B cell (primary cell): ENCODE measurements at places on chromosomes 13 and 19.
A peak's percentile ranks its signal among the peaks of the same experiment; 100 is the strongest.

DNA sequence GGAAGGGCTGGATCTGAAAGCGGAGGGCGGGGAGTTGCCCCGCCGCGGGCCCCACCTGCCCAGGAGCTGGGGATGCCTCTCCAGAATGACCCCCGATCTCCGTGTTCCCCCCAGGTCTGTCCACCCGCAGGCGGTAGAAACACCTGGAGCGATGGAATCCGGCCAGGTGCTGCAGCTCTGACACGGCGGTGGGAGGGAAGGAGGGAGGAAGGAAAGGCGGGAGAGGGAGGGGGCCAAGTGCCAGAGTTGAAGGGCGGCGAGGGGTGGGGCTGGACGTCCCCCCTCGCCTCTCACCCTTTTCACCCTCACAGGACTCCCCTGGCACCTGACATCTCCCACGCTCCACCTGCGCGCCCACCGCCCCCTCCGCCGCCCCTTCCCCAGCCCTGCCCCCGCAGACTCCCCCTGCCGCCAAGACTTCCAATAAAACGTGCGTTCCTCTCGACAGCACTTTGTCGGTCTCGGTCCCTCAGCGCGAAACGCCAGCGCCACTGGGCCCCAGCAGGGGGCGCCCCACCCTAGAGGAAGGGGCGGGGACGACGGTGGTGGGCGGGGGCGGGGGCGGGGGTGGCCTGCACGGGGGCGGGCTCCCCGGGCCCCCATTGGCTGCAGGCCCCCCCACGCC, 337 bp upstream of the FXYD7 start:
- peak; percentile 75 for DNase-seq
- H3K4me1 ChIP-seq, result peaks cover 39% of the 10 kb centered on the region
- H3K27ac ChIP-seq, result no peak overlapping the region
- H3K27me3 ChIP-seq, result no peaks in the 10 kb centered on the region
- H3K4me3 ChIP-seq, result no peak overlapping the region

- H3K27ac ChIP-seq, result no peak overlapping the region
- no peaks in the 10 kb centered on the region for H3K27me3 ChIP-seq
- H3K36me3 ChIP-seq, result no peaks in the 10 kb centered on the region
- H3K4me3 ChIP-seq, result no peak overlapping the region
Observed at GRCh38 chr13:70090036-70090723, 17.4 kb upstream of the ATXN8OS start.

- peak; percentile 35 for DNase-seq
- peak overlapping the region; percentile 69 for H3K27ac ChIP-seq
- no peaks in the 10 kb centered on the region for H3K36me3 ChIP-seq
- H3K27me3 ChIP-seq, result no peaks in the 10 kb centered on the region
Observed at GRCh38 chr13:75326173-75327134, 155.5 kb downstream of the TBC1D4 start.

GRCh38 chr13:50116430-50116973, 101.3 kb downstream of the KCNRG start:
- H3K27ac ChIP-seq, result peak overlapping the region; percentile 51
- DNase-seq, result no peak
- H3K4me1 ChIP-seq, result peaks cover 16% of the 10 kb centered on the region
- no peaks in the 10 kb centered on the region for H3K27me3 ChIP-seq
- H3K4me3 ChIP-seq, result no peak overlapping the region
- H3K36me3 ChIP-seq, result peaks cover 6% of the 10 kb centered on the region

GRCh38 chr19:5154799-5155426, 185.7 kb downstream of the PTPRS start:
- no peak for DNase-seq
- H3K36me3 ChIP-seq, result peaks cover 37% of the 10 kb centered on the region
- H3K27ac ChIP-seq, result no peak overlapping the region
- H3K4me3 ChIP-seq, result no peak overlapping the region

DNA sequence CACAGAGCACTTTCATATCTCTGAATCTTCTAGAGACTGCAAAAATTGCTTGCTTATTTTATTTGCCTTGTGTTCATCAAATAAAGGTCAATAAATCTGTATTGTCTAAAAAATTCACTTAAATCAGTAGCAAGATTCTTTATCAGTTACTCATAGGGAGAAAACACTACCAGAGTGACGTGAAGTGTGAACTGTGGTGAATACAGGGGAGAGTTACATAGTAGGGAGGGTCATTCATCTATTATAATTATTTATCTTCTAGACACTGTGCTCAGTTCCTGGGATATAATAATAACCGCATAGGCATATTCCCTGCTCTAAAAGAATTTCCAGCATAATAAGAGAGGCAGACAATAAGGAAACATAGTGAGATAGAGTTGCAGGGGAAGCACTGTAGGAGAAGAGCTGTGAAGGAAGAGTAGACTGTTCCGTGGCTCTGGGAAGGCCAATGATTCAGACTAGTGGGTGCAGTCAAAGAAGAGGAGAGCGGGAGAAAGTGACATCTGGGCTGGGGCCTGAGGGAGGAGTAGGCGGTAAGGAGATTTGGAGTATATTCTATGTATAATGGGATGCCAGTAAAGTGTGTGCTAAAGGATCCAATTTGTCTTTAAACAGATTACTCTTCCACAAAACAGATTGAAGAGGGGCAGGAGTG, 84.0 kb upstream of the TDRD3 start:
- no peaks in the 10 kb centered on the region for H3K27me3 ChIP-seq
- DNase-seq, result no peak
- no peaks in the 10 kb centered on the region for H3K36me3 ChIP-seq

DNA sequence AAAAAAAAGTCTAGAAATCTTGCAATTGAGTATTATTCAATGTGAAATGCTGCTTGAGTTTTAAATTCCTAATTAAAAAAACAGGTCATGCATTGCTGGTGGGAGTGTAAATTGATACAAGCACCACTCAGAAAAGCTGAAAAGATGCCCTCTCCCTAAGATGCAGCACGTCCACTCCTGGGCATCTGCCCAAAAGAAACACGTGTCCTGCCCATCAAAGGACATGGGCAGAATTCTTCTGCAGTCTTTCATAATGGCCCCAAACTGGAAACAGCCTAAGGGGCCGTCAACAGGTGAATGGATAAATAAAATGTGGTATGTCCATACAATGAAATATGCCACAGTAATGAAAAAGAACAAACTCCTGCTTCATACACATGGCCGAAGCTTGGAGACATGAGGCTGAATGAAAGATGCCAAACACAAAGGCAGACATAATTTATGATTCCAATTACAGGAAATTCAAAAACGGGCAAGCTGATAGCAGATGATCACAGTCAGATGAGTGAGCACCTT, 7.8 kb downstream of the POU2F2 start:
- peak overlapping the region; percentile 96 for H3K27ac ChIP-seq
- no peak for DNase-seq
- peak overlapping the region; percentile 5 for H3K4me3 ChIP-seq

DNA sequence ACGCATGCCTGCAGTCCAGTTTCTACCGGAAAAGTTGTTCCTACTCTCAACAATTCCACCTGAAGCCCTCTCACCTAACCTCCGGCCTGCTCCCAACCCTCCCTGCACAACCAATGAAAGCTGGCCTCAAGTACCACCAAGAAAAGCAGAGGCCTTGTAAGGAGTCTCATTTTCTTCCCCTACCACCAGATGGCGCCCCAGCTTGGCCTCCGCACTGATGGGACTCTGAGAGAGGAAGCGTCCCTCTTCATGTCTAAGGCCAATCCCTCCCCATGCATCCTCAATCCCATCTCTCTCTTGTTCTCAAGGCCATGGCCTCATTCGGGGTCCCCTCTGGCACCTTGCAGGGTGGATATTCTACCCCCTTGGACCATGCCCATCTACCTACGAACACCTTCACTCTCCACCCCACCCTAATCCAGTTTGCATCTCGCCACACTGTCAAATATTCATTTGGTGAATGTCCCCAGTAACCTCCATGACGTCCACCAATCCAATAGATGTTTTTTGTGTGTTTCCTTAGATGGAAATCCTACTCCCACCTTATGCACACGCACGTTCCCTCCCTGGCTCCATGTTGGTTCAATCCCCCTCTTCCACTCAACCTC, 412.8 kb downstream of the ZNF536 start:
- DNase-seq, result peak; percentile 29
- H3K27me3 ChIP-seq, result no peaks in the 10 kb centered on the region
- no peak overlapping the region for H3K27ac ChIP-seq
- H3K36me3 ChIP-seq, result no peaks in the 10 kb centered on the region
- H3K4me3 ChIP-seq, result no peak overlapping the region

DNA sequence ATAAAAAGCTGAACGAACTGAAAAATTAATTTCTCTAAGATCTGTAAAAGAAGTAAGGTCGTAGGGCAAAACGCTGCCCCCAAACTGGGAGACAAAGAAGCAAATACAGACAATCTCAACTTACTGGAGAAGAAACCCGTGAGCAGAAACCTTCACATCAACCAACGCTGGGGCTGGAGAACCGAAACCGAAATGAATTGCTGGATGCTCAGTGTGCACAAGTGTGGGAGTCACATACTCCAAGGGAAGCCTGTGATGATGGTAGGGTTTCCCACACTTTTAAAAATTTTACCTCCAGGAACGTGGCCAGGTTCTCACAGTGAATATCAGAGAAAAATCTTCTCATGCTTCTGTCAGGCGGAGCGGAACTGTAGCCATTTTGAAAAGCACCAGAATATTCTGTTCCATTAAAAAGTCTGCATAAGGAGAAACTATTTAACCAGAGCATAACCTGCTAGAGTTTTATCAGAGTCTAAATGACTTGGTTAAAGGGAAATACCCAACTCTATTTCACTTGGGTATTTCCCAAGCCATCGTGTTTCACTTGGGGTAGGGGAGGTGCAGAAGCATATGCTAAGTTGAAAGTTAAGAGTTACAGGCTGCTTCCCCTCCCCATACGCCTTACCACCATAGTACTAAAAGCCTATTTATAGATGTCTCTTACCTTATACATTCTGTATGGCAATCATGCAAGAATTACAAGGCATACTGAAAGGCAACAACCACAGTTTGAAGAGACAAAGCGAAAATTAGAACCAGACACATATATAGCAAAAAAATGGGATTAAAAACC, 110.5 kb upstream of the SLITRK1 start:
- H3K27me3 ChIP-seq, result no peaks in the 10 kb centered on the region
- H3K27ac ChIP-seq, result no peak overlapping the region
- H3K4me3 ChIP-seq, result no peak overlapping the region

DNA sequence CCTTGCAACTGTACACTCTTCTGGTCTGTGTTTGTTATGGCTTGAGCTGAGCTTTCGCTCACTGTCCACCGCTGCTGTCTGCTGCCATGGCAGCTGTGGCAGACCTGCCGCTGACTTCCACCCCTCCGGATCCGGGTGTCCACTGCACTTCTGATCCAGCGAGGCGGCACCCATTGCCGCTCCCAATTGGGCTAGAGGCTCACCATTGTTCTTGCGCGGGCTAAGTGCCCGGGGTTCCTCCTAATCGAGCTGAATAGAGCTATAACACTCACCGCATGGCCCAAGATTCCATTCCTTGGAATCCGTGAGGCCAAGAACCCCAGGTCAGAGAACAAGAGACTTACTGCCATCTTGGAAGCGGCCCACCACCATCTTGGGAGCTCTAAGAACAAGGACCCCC, 2.2 kb upstream of the PSMC4 start:
- peaks cover 26% of the 10 kb centered on the region for H3K4me1 ChIP-seq
- no peak for DNase-seq
- H3K27me3 ChIP-seq, result no peaks in the 10 kb centered on the region
- peaks cover 16% of the 10 kb centered on the region for H3K36me3 ChIP-seq

- no peak overlapping the region for H3K4me3 ChIP-seq
- peak; percentile 46 for DNase-seq
- H3K27me3 ChIP-seq, result no peaks in the 10 kb centered on the region
- peaks cover 3% of the 10 kb centered on the region for H3K4me1 ChIP-seq
Observed at GRCh38 chr13:48731957-48732569, 78.3 kb downstream of the CYSLTR2 start.

GRCh38 chr13:93876236-93876635, 603.2 kb downstream of the DCT start:
- DNase-seq, result no peak
- no peaks in the 10 kb centered on the region for H3K4me1 ChIP-seq
- no peaks in the 10 kb centered on the region for H3K36me3 ChIP-seq
- no peaks in the 10 kb centered on the region for H3K27me3 ChIP-seq
- H3K27ac ChIP-seq, result no peak overlapping the region
- no peak overlapping the region for H3K4me3 ChIP-seq

- no peak for DNase-seq
- H3K36me3 ChIP-seq, result no peaks in the 10 kb centered on the region
- peaks cover 25% of the 10 kb centered on the region for H3K4me1 ChIP-seq
- peak overlapping the region; percentile 74 for H3K27ac ChIP-seq
Observed at GRCh38 chr13:19632915-19633478, 462 bp upstream of the MPHOSPH8 start.

GRCh38 chr13:94311893-94312292, 167.6 kb downstream of the DCT start:
- DNase-seq, result no peak
- no peaks in the 10 kb centered on the region for H3K4me1 ChIP-seq
- H3K27me3 ChIP-seq, result no peaks in the 10 kb centered on the region
- H3K27ac ChIP-seq, result no peak overlapping the region

GRCh38 chr13:76473552-76474134, 412.6 kb downstream of the KCTD12 start:
- H3K27ac ChIP-seq, result no peak overlapping the region
- H3K27me3 ChIP-seq, result no peaks in the 10 kb centered on the region
- peak; percentile 68 for DNase-seq
- H3K36me3 ChIP-seq, result no peaks in the 10 kb centered on the region

DNA sequence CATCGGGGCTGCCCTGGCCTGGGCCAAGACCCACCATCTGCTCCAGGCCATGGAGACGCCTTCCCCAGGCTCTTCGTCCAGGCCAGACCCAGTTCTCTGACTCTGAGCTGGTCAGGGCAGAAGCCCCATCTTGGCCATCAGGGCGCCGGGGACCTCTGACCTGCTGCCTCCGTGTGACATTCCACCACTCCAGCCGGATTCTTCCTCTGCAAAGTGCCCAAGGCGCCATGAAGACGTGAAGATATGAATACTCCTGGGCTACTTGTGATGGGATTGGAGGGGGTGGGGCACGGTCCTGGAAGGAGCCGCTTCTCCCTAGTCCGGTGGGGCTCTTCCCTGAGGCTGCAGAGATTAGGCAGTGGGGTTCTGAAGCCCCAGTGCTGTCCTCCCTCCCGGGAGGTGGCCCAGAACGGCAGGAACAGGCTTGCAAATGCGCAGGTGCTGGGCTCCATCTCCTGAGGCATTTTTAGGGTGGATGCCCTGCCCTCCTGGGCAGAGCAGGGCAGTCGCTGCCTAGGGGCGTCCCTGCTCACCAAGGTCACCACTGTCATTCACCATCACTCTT, 26.0 kb upstream of the SLC7A10 start:
- H3K27me3 ChIP-seq, result no peaks in the 10 kb centered on the region
- H3K36me3 ChIP-seq, result no peaks in the 10 kb centered on the region
- no peak overlapping the region for H3K4me3 ChIP-seq
- H3K27ac ChIP-seq, result no peak overlapping the region

GRCh38 chr13:63184693-63185092, 1769.0 kb upstream of the PCDH20 start:
- no peak for DNase-seq
- no peak overlapping the region for H3K4me3 ChIP-seq
- no peaks in the 10 kb centered on the region for H3K4me1 ChIP-seq
- no peaks in the 10 kb centered on the region for H3K27me3 ChIP-seq

GRCh38 chr13:62613819-62614218, 1198.2 kb upstream of the PCDH20 start:
- H3K36me3 ChIP-seq, result no peaks in the 10 kb centered on the region
- no peak for DNase-seq
- H3K4me1 ChIP-seq, result no peaks in the 10 kb centered on the region
- H3K27me3 ChIP-seq, result no peaks in the 10 kb centered on the region
- H3K4me3 ChIP-seq, result no peak overlapping the region
- H3K27ac ChIP-seq, result no peak overlapping the region

- no peak overlapping the region for H3K4me3 ChIP-seq
- H3K27me3 ChIP-seq, result no peaks in the 10 kb centered on the region
- no peak for DNase-seq
- no peaks in the 10 kb centered on the region for H3K4me1 ChIP-seq
Observed at GRCh38 chr13:113425941-113426590, 27.2 kb downstream of the ADPRHL1 start.

GRCh38 chr19:11506101-11506555, 489 bp upstream of the ZNF653 start:
- H3K36me3 ChIP-seq, result peaks cover under 1% of the 10 kb centered on the region
- H3K4me1 ChIP-seq, result peaks cover 13% of the 10 kb centered on the region
- peak overlapping the region; percentile 98 for H3K27ac ChIP-seq
- no peaks in the 10 kb centered on the region for H3K27me3 ChIP-seq
- no peak for DNase-seq
